ENCODE measurements at places on chromosomes 3 and 15.

GRCh38 chr3:8509961-8510360 is 8.3 kb downstream of the LMCD1 start:
- DNase-seq, result no peak

GRCh38 chr3:129087138-129087702 is 26.6 kb downstream of the GP9 start:
- DNase-seq, result no peak

DNA sequence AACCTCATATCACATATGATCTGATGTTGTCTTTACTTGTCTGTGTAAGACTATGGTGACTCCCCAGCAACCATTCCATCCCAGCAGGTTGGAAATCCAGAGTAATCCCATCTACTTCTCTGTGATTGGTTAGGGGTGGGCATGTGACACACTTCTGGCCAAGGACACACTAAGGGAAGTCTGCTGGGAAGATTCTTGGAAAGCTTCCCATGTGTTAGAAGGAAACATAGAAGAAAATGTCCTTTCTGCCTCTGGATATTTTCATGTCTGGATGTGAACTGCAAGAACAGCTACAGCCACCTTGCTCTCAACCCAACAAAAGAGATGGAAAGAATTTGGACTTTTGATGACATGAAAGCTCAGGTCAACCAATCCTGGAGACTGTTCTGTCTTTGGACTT is 2.6 kb upstream of the UBE2Q2 start:
- DNase-seq, result no peak

DNA sequence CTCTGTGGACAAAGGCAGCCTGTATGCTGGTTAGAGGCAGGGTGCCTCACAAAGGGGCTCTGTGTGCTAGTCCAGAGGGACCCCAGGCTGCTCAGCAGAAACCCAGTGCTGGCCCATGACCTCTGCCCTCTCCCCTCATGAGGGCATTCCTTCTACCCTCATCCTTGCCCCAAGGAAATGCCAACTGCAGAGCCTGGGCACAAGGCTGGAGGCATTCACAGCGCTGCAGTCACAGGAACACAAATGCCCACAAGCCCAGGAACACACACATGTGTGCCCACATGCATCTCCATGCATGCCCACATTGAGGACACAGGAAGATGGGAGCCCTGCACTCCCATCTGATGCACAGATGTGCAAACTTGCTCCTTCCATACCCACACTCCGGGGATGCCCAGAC is 3.8 kb downstream of the INKA1 start:
- DNase-seq, result no peak

DNA sequence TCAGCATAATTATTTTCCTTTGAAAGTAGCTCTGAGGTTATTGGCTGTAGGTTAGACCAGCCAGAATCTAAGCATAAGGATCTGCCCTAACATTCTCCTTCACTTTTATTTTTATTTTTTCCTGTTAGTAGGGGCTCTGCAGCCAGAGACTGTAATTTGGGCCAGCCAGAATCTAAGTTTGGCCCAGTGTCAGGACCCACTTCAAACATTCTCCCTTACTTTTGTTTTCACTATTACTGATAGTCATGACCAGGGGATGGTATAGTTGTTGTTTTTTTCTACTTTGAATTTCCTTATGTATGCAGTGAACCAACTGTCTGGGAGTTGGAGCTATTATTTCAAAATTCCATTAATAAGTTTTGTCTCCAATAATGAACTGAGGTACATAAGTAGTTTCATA is 121.0 kb upstream of the MBNL1 start:
- DNase-seq, result no peak

- DNase-seq, result no peak
Observed at GRCh38 chr3:162250782-162251181, 754.2 kb downstream of the OTOL1 start.

- no peak for DNase-seq
Observed at GRCh38 chr3:111072031-111072921, 660 bp downstream of the NECTIN3 start.

GRCh38 chr15:65723876-65724275 is 68.2 kb downstream of the DENND4A start:
- no peak for DNase-seq

- DNase-seq, result no peak
Observed at GRCh38 chr3:154548341-154548740, 118.4 kb upstream of the GPR149 start.

DNA sequence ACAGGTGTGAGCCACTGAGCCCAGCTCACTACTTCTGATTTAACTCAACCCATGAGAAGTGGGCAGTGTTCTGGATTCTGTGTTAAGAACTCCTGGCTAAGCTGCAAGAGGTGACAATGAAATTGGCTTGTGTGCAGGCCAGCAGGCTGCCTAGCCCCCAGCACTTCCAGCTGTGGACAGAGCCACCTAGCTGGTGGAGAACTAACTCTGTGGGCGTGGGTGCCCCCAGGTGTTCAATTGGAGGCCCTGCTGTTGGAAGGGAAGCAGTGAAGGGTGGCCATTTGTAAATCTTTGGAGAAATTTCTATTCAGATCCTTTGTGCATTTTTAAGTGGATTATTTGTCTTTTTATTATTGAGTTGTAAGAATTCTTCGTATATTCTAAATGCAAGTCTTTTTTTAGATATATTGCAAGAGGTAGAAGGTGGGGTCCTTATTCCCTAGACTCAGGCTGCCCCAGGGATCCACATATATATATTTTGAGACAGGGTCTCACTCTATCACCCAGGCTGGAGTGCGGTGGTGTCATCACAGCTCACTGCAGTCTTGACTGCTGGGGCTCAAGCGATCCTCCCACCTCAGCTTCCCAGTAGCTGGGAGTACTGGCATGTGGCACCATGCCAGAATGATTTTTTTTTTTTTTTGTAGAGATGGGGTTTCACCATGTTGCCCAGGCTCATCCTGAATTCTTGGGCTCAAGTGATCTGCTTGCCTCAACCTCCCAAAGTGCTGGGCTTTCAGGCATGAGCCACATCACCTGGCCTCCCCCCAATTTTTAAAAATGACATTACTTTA is 7.2 kb upstream of the SCAMP5 start:
- DNase-seq, result no peak

DNA sequence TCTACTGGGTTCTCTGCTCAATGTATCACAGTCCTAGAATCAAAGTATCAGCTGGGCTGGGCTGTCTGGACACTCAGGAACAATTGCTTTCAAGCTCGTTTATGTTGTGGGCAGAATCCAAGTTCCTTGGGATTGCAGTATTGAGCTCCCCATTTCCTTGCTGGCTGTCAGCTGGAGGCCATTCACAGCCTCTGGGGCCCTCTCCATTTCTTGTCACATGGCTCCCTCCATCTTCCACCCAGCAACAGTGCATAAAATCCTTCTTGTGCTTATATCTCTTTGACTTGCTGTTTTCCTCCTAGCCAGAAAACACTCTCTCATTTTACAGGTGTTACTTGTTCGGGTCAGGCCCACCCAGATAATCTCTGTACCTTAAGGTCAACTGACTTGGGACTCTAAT is 363.5 kb downstream of the IGSF11 start:
- no peak for DNase-seq

GRCh38 chr3:79016587-79017376 is 751.0 kb downstream of the ROBO1 start:
- DNase-seq, result no peak

DNA sequence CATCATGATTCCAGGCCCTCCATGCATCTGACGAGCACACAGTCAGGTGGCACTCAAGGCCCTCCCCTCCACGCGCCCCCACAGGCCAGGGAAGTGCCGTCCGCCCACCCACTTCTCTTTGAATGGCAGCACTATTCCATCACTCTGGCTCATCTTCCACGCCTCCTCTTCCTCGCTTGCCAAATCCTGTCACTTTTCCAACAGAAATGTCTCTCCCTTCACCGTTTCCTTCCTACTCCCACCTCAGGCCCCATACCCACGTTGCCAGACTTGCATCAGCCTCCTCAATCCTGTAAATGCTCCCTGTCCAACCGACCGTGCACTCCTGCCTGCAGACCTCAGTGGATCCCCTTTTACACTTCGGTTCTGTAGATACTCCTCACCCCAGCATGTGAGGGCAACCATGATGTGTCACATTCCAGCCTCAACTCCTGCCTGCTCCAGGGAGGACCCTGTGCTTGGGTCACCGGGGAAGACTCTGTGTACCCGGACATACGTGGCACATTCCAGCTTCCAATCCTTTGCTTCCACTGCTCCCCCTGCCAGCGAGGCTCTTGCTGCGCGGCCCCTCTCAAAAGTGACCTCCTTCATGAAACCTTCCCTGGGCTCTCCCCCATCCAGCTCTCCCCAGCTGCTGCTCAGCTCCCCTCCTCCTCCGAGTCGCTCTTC is 29.6 kb downstream of the ADCY5 start:
- no peak for DNase-seq

- no peak for DNase-seq
Observed at GRCh38 chr3:9130345-9131305, 118.8 kb downstream of the SRGAP3 start.

DNA sequence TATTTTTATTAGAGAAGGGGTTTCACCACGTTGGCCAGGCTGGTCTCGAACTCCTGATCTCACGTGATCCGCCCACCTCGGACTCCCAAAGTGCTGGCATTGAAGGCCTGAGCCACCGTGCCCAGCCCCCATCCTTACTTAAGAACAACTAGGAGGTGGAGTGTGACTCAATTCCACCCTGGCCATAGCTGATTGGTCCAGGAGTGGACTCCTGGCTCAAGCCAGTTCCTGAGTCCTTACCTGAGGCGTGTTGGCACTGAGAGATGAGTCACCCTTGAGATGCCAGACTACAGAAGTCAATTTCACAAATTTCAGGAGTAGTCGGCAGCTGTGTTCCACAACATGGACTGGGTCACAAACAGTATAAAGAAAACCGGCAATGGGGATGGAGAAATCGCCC is 124.2 kb downstream of the SHQ1 start:
- no peak for DNase-seq

DNA sequence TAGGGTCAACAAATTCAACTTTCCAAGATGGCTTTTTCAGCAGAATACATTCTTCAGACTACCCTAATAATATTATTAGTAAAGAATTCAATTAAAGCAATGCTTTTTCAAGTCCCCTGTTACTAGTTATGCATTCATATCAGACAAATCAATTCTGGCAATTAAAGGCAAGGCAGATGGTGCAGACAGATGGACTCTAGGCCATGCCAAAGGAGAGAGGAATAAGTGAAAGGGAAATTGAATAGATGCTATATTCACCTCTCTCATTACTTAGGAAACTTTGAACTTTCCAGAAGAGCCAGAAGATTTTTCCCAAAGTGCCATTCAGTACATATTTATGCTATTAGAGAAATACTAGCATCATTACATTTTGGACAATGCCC is 487.7 kb upstream of the RASGRP1 start:
- DNase-seq, result no peak

DNA sequence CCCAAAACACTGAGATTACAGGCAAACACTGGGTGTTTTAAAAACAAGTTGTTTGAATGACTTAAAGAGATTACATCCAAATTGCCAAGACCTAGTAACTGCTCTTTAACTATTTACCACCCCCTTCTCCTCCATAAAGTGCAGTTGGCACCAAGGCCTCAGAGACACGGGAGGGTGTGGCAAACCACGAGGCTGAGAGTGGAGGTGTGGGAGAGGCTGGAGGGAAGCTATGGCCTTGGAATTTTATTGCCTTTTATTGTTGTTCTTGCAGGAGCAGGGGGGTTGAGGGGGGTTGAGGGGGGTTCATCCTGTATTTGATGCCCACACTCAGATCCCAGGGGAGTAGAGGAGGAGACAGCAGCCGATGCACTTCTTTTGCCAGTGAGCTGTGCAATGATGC is 75.9 kb upstream of the CTDSPL start:
- no peak for DNase-seq

DNA sequence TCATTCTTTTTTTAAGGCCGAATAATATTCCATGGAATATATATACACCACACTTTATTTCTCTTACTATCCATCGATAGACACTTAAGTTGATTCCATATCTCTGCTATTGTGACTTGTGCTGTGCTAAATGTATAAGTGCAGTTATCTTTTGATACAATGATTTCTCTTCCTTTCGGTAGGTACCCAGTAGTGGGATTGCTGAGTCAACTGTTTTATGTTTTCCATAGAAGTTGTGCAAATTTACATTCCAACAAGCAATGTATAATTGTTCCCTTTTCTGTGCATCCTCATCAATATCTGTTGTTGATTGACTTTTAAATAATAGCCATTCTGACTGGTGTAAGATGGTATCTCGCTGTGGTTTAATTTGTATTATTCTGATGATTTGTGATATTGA is 81.0 kb downstream of the STXBP5L start:
- DNase-seq, result no peak

DNA sequence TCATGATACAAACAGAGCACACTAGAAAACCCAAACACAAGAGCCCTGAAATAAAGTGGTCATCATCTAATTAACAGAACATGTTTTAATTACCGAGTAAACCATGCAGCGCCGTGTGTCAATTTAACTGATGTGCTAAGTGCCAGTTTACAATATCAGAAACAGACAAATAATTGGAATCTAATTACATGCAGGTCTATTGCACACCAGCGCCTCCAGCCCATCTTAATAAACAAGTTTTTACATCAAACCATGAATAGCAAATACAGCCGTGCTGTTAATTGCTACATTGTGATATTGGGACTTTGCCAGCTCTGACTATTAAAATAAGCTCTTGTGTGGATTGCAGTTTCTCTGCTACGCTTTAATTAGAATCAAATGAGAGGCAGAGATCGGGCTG is 510.2 kb upstream of the MDFIC2 start:
- DNase-seq, result no peak

GRCh38 chr15:81373775-81374395 is at the start of gene TMC3:
Gene TMC3 (minus strand): TSS chr15:81374213. CDS start chr15:81374077, 136 bp downstream.
- DNase-seq, result no peak

- DNase-seq, result no peak
Observed at GRCh38 chr3:138314751-138315150, 14.9 kb downstream of the NME9 start.

GRCh38 chr3:55692957-55693558 is 206.0 kb upstream of the WNT5A start:
- DNase-seq, result no peak

DNA sequence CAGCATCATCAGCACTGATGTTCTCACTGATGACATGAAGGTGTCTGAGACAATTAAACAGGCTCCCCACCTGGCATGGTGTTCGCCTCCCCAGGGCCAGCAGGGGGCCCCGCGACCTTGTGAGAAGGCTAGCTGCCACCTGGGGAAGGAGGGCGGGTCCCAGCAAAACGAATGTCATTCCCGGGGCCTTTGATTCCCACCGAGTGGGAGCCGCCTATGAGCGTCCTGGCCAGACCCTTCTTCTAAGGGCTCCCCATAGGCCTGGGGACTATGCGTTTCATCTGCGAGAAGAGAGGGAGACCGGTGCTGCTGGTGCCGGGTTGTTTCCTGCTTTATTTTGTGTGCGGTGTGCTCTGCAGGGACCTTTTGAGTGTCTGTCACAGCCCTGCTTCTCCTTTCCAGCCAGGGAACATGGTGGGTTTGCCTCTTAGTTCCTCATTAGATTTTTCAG is 20.5 kb upstream of the MINDY4B start:
- DNase-seq, result peak; percentile 16
